Uterus (tissue), 4 donors: ENCODE measurements at places on chromosomes 7 and 10.

DNA sequence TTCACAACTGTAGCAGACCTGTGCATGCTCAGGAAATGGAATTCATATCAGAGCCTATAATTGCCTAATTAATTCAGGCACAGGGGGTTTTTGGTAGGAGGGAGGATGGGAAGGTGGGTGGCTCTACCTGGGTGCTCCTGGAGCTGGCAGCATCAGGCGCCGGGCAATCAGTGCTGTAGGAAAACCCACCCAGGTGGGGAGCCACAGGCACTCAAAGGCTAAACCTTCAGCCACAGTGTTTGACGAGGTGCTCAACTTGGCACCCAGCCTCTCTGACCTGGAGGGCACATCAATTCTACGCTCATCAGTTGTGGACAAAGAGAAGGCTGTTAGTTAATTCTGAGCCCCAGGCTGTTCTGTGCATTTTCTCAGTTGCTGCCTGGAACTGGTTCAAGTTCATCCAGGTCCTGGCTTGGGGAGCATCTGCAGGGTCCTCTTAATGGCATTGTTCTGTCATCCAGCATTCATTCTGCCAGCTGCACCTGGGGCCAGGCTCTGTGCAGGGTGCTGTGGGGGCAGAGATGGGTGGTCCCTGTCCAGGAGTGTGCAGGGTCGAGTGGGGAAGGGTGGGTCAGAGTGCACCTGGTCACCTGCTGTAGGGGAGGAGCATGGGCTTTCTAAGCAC, 54.1 kb upstream of the NPTX2 start:
- DNase-seq = no peak

DNA sequence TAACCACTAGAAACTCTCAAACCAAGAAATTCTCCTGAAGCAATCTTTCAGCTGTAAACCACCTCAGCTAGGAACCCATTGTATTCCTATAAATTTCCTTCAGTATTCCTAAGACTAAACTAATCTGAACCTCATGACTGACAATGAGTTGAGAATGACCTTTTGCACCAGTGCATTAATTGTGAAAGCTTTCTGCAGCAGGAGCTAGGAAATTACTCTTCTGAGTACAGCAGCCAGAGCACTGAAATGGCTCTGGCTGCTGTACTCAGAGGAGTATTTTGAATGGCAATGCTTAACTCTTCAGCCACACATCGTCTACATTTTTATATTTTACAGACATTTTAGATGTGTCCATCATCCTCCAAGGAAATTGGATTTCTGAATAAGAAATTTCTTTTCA, 109.7 kb downstream of the PCDH15 start:
- no peak for DNase-seq

DNA sequence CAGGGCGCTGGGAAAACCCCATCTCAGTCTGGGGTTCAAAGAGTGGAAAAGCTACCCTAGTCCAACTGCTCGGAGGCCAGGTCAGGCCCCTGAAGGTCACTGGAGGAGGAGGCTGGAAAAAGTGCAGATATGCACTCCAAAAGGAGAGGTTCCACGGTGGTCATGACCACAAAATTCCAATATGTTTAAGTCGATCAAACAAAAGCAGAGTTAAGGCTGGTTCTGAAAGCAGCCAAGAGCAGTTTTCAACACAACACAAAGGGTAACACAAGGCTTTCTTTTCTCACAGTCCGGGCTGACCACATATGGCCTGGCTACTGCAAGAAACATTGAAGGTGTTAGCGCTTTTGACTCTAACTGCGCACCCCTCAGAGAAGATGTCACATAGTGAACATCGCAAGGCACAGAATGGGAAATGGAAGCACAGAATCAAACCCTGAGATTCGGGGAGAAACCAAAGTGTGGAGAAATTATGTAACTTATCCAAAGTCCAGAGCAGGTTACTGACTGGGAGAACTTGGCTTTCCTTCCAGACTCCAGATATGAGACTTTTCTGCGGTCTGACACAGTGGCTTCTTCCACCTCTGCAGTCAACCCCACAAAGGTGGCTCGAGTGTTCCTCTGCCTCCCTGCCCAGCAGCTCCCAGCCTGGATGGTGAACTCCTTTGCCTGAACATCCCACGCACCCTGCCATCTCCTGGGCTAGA, 1.3 kb upstream of the GRB10 start:
- no peak for DNase-seq

DNA sequence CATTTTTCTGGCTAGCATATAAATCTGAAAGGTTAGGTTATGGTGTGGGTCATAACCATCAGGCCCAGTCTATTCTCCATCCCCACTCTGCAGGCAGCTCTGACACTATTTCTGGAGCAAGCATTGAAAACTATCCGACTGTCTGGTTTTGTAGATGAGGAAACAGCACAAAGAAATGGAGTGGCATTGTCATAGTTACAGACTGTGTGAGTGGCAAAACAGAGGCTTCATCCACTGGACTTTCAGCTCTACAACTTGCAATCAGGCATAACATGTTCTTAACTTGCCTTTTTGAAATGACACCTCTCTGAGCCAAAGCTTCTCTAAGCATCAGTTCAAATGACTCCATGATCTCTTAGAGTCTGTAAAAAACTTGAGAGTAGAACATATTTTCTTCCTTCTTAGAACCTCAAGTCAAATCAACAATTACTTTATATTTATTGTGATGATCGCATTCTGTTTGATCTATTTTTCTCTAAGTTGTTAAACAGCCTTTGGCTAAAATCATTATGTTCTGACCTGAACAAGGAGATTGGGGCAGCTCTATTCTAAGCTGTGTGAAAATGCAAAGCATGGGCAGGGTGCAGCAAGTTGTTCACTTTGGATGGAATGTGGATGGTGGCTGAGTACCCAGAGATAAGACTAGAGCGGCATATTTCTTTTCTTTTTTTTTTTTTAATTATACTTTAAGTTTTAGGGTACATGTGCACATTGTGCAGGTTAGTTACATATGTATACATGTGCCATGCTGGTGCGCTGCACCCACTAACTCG, 68.5 kb downstream of the LRRC4 start:
- no peak for DNase-seq
